ENCODE measurements at places on chromosomes 1 and 21. TPM values are rescaled to one million over a fixed set of nuclear protein-coding genes. Genes with fewer than 3 reads are reported as not detected.
A peak's percentile ranks its signal among the peaks of the same experiment; 100 is the strongest.

- no peaks in the 10 kb centered on the region for H3K36me3 ChIP-seq
- DNase-seq = no peak
- H3K4me3 ChIP-seq = no peak overlapping the region
- peaks cover 4% of the 10 kb centered on the region for H3K4me1 ChIP-seq
- H3K27me3 ChIP-seq = no peaks in the 10 kb centered on the region
- no peak overlapping the region for H3K27ac ChIP-seq
Observed at GRCh38 chr1:2335721-2336455, 55.5 kb downstream of the MORN1 start.

HSD3B2 gene
- 0.02 TPM for polyA plus RNA-seq

SPRR1B gene
- 1.9 TPM for polyA plus RNA-seq

DNA sequence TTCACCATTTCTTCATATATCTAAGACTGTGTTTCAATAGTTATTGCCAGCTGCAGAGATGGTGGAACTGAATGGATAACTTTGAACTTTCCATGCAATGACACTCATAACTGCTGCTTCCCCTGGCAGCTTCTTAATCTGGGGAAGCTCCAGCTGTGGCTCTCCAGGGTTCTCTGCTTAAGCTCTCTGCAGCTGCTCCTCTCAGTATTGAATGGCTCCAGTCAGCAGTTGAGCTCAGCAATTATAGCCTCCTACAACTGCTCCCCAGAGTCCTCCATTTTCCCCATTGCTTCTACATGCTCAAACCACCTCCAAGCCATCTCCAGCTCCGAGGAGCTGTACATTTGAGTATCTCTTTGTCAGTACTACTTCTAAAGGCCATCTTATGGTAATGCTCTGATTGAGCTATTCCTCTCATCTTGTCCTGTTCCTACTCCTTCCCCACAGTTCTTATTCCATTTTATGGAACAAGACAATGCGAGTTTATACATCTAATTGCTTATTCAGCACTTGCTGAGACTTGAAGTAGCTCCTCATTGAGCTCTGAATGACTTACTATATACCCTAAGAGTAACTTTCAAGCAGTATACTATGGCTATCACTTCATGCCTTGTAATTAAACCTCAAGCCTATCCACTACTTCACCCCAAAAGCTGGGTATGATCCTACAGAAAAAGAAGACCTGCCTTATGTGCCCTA lies 362.4 kb downstream of the NEGR1 start:
- no peaks in the 10 kb centered on the region for H3K27me3 ChIP-seq
- no peak overlapping the region for H3K27ac ChIP-seq
- DNase-seq = no peak
- H3K4me3 ChIP-seq = no peak overlapping the region

ITLN1 gene
- 0.86 TPM for polyA plus RNA-seq

DNA sequence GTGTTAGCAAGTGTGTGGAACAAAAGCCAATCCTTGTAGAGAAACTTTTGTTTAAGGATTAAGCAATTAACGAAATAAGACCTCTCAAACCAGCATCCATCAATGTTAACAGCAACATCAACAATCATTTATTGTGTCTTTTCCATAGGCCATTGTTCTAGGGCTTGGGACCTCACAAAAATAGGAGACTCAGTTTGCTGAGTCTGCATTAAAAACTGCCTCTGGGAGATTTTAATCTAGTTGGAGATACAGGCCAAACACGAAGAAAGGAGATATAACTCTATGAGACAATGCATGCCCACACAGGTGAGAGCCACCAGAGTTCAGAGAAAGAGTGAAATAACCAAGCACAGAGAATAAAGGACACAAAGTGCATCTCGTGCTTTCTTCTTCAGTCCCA lies 14.4 kb upstream of the SELP start:
- no peaks in the 10 kb centered on the region for H3K36me3 ChIP-seq
- no peak overlapping the region for H3K4me3 ChIP-seq
- DNase-seq = no peak
- no peaks in the 10 kb centered on the region for H3K4me1 ChIP-seq
- H3K27me3 ChIP-seq = no peaks in the 10 kb centered on the region

DNA sequence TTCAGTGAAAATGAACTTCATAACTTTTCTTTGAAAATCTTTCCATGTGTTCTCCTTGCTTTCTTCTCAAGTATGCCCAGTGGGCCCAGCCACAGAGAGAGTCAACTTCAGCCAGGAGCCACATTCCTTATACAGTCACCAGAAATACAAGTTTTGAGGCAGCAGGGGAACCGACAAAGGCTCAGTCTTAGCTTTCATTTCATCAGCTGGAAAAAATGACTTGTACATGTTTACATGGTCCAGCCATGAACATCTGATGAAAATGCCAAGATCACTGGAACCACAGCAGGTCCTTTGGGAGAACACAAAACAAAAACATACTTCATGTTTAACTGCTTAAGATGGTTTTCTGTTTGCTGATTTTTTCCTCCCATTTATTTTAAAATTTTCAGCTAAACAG lies 72.5 kb downstream of the SYDE2 start:
- DNase-seq = peak; percentile 59
- H3K36me3 ChIP-seq = no peaks in the 10 kb centered on the region
- H3K4me3 ChIP-seq = no peak overlapping the region
- no peak overlapping the region for H3K27ac ChIP-seq
- H3K27me3 ChIP-seq = no peaks in the 10 kb centered on the region

GRCh38 chr1:109901524-109902145 lies 9.0 kb upstream of the CSF1 start:
- no peaks in the 10 kb centered on the region for H3K36me3 ChIP-seq
- no peaks in the 10 kb centered on the region for H3K27me3 ChIP-seq
- peak; percentile 29 for DNase-seq
- no peak overlapping the region for H3K4me3 ChIP-seq

DNA sequence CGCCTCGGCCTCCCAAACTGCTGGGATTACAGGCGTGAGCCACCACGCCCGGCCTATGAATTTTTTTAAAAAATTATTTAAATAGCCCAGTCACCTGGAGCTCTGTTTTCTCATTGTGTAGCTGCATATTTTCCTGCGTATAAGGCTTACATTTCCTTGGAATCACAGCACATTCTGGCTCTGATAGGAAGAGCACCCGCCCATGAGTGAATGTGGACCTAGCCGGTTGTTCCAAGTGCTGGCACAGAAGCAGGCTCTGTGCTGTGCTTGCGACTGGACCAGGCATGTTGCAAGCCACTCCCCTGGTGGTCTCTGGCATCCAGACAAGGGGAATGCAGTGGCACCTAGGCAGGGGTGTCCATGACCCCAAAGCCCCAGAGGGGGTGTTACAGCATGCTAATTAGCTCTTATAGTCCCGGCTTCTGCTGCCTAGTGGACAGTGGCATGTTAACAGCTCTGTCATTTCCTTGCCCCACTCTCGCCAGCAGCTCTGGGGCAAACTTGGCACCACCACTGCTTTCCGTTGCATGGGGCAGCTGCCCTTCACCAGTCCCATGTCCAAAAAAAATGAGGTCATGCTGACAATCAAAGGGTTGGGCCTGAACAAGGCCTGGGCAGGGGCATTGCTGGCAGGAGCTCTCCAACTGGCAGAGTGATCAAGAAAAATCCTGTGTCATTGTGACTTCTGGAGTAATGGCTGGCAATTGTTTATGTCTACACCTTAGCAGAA lies 5.2 kb upstream of the VTCN1 start:
- H3K4me3 ChIP-seq = no peak overlapping the region
- no peaks in the 10 kb centered on the region for H3K27me3 ChIP-seq

- H3K36me3 ChIP-seq = no peaks in the 10 kb centered on the region
- DNase-seq = no peak
- no peaks in the 10 kb centered on the region for H3K4me1 ChIP-seq
- H3K27ac ChIP-seq = no peak overlapping the region
- H3K4me3 ChIP-seq = no peak overlapping the region
Observed at GRCh38 chr1:84164161-84164560, 20.1 kb downstream of the PRKACB start.

- H3K27me3 ChIP-seq = no peaks in the 10 kb centered on the region
- peaks cover 34% of the 10 kb centered on the region for H3K36me3 ChIP-seq
- no peak for DNase-seq
- no peaks in the 10 kb centered on the region for H3K4me1 ChIP-seq
- H3K4me3 ChIP-seq = no peak overlapping the region
Observed at GRCh38 chr21:33259428-33259827, 6.7 kb upstream of the IL10RB start.

SLC6A9 gene
- 8.7 TPM for polyA plus RNA-seq

DNA sequence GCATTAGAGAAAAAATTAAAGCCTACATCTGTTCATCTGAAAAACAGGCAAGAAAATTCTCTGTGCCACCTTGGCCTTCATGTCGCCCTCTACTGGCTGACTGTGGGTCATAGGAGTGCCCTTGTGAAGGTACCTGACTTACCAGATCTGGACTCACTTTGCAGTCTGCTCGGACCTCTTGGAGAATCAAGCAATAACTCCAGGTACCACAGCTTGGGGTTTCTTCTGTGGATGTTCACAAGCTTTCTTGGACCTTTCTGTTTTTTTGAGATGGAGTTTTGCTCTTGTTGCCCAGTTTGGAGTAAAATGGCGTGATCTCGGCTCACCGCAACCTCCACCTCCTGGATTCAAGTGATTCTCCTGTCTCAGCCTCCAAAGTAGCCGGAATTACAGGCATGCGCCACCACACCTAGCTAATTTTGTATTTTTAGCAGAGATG lies 2.4 kb upstream of the PRAMEF18 start:
- peaks cover 3% of the 10 kb centered on the region for H3K27me3 ChIP-seq
- H3K36me3 ChIP-seq = no peaks in the 10 kb centered on the region
- H3K4me3 ChIP-seq = no peak overlapping the region
- H3K27ac ChIP-seq = no peak overlapping the region
- DNase-seq = peak; percentile 1
- H3K4me1 ChIP-seq = no peaks in the 10 kb centered on the region

- H3K4me3 ChIP-seq = no peak overlapping the region
- no peak for DNase-seq
- H3K4me1 ChIP-seq = peaks cover 1% of the 10 kb centered on the region
- H3K27me3 ChIP-seq = peaks cover 3% of the 10 kb centered on the region
- no peaks in the 10 kb centered on the region for H3K36me3 ChIP-seq
Observed at GRCh38 chr1:159008744-159009188, 941 bp upstream of the IFI16 start.

TMEM81 gene
- polyA plus RNA-seq = 2.5 TPM

TMEM54 gene
- polyA plus RNA-seq = 41.7 TPM

DNA sequence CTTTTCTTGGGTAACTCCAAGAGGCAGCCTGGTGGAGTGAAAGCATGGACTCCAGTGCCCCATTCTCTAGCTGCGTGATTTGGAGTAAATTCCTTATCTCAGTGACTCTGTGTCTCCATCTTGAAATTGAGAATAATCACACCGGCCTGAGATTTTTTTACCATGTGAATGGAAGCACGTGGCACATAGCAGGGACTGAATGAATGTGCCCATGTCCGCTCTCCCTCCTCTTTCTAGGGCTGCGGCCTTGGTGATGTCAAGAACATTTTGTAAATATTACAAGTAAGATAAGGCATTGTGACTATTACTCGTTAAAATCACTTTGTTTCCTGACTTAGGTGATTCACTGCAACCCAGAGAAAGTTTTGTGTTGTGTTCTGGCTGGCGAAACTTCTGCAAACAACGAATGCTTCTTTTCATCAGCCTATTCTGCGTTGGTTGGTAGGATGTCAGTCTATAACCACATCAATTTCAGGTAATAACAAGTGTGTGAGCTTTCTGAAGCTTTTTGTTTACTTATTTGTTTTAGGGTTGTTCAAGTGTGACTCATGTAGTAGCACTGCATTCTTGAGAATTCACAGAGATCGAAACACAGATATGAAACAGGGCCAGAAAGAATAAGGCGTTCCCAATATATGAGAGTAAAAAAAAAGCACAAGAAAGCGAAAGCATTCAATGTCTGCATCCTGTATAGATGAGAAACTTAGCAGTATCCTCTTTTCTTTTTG lies 135.7 kb upstream of the SLC45A1 start:
- no peak overlapping the region for H3K4me3 ChIP-seq
- peak overlapping the region; percentile 75 for H3K27ac ChIP-seq
- no peaks in the 10 kb centered on the region for H3K27me3 ChIP-seq
- no peaks in the 10 kb centered on the region for H3K4me1 ChIP-seq

GRCh38 chr1:87739141-87739540 lies 410.5 kb downstream of the LMO4 start:
- H3K4me1 ChIP-seq = no peaks in the 10 kb centered on the region
- no peak overlapping the region for H3K4me3 ChIP-seq
- no peak for DNase-seq
- H3K27ac ChIP-seq = no peak overlapping the region

GRCh38 chr1:20187813-20188454 lies 1.6 kb upstream of the PLA2G2C start:
- H3K4me1 ChIP-seq = no peaks in the 10 kb centered on the region
- H3K36me3 ChIP-seq = no peaks in the 10 kb centered on the region
- no peaks in the 10 kb centered on the region for H3K27me3 ChIP-seq
- no peak overlapping the region for H3K27ac ChIP-seq
- H3K4me3 ChIP-seq = no peak overlapping the region

DNA sequence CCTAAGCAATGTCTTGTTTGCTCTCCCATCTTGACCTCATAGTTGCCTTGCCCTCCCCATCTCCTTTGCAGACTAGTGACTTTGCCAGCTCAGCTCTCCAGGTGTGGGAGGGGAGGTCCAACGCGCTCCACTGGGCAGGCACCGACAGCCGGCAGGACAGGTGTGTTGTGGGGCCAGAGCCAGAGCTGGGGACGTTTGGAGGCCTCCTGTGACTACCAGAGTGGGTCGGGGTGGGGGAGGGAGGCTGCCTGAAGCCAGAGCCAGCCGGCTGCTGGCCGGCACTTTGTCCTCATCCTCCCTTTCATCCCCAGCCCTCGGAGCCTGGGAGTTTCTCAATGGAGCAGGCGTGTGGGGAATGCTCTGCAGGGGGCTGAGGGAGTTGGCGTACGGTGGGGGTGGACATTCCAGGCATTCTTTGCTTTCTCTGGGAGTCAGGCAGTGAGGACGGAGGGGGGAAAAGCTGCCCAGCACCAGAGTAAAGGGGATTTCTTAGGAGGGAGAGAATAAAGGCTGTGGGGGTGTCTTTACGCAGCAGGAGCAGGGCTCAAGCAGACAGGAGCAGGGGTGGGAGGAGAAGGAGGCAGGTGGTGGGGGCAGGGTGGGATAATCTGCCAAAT lies 20.2 kb downstream of the NUAK2 start:
- H3K4me1 ChIP-seq = no peaks in the 10 kb centered on the region
- no peak overlapping the region for H3K4me3 ChIP-seq
- peak; percentile 88 for DNase-seq
- no peaks in the 10 kb centered on the region for H3K27me3 ChIP-seq

GRCh38 chr1:200505257-200505656 lies 95.4 kb upstream of the ZNF281 start:
- H3K27me3 ChIP-seq = no peaks in the 10 kb centered on the region
- H3K36me3 ChIP-seq = no peaks in the 10 kb centered on the region
- no peak for DNase-seq
- H3K4me1 ChIP-seq = no peaks in the 10 kb centered on the region
- no peak overlapping the region for H3K27ac ChIP-seq

- peak; percentile 26 for DNase-seq
- no peak overlapping the region for H3K4me3 ChIP-seq
- peak overlapping the region; percentile 46 for H3K27ac ChIP-seq
- peaks cover 2% of the 10 kb centered on the region for H3K4me1 ChIP-seq
- no peaks in the 10 kb centered on the region for H3K27me3 ChIP-seq
Observed at GRCh38 chr1:184212649-184213314, 161.3 kb downstream of the TSEN15 start.

CFAP74 gene
- 3.1 TPM for polyA plus RNA-seq

DNA sequence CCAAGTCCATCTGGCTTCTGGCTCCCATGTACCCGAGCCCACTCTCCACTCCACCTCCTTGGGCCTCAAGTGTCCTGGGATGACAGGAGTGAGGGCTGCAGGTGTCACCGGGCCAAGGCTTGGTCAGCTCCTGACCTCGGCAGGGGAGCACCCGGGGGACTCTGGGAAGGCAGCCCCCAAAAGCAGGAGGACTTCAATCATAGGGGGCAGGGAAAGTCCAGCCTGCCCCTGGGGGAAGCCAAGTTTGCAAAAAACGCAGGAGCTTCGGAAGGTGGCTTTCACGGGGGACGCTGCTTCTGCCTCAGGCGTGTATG lies 56.8 kb downstream of the KCNAB2 start:
- H3K4me3 ChIP-seq = no peak overlapping the region
- DNase-seq = no peak
- no peak overlapping the region for H3K27ac ChIP-seq

CELA3A gene
- polyA plus RNA-seq = 0.92 TPM
